ENCODE measurements at places on chromosomes 5 and 9.

DNA sequence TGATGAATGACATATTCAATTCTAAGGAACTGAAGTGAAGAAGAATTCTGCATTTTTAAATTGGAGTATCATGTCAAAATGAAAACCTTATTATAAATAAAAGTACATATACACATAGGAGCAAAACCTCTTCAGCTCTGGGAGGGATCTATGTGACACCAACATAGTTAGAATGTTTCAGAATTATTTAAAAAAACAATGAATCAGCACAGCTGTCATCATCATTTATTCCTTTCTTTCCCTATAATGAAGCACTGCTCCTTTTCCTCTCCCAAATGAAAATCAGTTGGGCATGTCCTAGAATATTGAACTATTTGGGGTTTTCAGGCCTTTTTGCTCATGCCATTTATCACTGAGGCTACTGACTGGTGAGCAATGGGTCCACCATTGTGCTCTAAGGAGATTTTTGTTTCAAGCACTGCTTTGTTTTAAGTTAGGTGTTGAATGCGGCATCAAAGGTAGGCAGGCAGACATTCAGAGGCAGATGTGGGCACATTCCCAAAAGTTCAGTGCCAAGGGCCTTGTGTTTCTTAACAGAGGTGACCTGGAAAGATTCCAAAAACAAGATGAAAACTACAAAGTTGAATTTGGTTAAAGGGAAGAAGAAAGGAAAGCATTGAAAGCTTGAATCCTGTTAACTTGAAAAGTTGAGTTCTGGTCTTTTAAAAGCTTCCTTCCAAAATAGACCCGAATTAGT lies 126.4 kb upstream of the ADAMTSL1 start:
- no peak for DNase-seq

DNA sequence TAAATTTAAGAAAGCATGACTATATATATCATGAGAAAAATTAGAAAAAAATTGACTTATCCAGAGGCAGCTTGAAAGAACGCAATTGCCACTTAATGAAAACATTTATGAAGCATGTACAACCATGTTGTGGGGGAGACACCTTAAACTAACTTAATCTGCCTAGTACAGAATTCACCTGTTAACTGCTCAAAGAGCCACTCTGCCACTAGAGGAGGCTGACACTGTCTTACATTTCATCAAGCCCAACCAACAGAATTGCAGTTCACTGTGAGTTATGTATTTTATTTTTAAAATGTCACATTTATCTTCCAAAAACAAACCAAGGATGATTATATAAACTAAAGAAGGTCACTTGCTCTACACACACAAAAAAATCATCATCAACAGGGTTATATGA lies 252.9 kb downstream of the MLLT3 start:
- no peak for DNase-seq

GRCh38 chr9:25678846-25679360 lies 659 bp upstream of the TUSC1 start:
- no peak for DNase-seq

- no peak for DNase-seq
These were observed 33.6 kb downstream of the IRF1 start for GRCh38 chr5:132456987-132457361.

GRCh38 chr5:167143716-167144115 lies 1147.7 kb upstream of the WWC1 start:
- DNase-seq: no peak

DNA sequence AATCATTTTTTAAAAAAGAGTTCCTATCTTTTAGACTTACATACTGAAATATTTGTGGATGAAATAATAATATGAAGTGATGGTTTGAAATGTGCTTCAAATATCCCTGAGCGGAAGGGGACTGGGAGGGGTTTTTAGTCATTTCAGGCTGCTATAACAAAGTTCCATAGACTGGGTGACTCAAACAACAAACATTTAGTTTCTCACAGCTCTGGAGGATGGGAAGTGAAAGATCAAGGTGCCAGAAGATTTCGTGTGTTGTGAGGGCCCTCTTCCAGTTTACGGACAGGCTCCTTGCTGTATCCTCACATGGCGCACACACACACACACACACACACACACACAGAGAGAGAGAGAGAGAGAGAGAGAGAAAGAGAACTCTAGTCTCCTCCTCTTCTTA lies 27.1 kb upstream of the TEX10 start:
- no peak for DNase-seq

- DNase-seq: no peak
These were observed 124.3 kb upstream of the SLC12A2 start for GRCh38 chr5:127959152-127959764.

DNA sequence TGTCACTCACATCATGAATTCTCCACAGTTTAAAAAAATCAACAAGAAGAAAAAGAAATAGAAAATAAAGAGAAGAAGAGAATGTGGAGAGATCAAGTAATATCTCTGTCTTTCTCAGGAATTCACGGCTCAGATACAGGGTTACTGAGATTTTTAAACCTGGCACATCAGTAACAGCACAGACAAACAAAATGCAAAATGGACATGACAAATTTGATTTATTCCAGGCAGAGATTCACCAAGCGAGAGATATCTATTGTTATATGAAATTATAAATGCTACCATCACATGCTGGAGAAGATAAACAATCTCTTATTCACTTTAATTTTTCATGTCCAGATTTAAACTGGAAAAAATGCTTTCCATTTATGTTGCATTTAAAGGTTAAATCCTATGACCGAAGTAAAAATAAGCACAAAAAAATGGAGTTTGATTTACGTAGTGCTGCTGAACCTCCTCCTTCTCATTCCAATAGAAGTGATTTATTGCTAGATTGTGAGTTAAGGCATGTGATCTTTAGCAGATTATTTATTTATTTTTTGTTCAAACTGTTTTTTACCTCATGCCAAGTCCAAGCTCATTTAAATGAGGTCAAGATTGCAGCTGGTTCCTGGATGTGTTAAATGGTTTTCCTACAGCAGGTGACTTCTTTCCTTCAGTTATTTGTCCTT lies 926.4 kb downstream of the MAT2B start:
- no peak for DNase-seq

- DNase-seq: no peak
These were observed 14.9 kb downstream of the ARHGEF28 start for GRCh38 chr5:73640861-73641320.

DNA sequence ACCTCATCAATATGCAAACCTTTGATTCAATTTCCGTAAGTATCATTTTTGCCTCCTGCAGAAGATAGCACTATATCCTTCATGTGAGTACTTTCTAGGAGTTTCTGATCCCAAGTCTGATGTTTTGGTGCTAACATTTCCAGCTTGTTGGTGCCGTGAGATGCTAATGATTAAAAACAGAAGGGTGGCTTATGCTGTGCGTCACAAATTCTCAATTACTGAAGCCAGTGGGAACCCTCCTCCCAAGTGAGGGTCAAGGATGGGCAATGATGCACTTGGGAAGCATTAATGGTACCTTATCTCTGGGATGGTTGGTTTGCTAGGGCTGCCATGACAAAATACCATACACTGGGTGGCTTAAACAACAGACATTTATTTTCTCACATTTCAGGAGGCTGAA lies 123.0 kb downstream of the FOXD1 start:
- DNase-seq: no peak

- DNase-seq: no peak
These were observed 491.0 kb upstream of the CLINT1 start for GRCh38 chr5:158349987-158350386.

DNA sequence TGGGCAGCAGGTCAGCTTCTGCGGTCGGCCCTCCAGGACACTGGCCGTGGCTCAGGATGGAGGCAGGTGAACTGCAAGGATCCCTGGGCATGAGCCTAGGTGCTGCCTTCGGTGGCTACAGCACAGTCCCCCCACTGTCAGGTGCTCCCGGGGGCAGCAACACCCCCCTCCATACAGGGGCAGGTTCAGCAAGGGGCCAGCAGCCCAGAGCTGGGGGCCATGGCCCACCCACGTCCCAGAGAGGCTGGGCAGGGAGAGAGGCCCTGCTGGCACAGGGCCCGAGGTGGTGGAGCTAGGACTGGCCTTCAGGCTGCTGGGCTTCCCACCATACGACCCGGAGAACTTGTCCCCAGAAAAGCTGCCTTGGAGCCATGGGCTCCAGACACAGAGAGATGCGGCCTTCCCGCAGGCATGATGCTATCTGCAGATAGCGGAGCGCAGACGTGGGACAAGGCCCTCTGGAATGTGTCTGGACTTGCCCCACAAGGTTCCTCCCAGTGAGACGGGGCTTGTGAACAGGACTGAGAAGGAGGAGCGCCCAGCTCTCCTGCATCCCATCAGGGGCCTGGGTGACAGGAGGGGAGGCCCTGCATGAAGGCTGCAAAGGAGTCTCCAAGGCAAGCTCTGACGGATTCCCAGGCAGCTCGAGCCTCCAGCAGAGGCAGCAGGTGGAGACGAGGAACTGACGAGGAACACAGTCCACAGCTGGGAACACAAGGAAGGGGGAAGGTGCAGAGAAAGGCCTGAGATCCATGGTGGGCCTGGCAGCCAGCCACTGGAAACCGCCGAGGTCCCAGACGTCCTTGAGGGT lies 111.1 kb downstream of the VAV2 start:
- DNase-seq: no peak

GRCh38 chr5:93349613-93350012 lies 231.4 kb downstream of the NR2F1-AS1 start:
- no peak for DNase-seq

DNA sequence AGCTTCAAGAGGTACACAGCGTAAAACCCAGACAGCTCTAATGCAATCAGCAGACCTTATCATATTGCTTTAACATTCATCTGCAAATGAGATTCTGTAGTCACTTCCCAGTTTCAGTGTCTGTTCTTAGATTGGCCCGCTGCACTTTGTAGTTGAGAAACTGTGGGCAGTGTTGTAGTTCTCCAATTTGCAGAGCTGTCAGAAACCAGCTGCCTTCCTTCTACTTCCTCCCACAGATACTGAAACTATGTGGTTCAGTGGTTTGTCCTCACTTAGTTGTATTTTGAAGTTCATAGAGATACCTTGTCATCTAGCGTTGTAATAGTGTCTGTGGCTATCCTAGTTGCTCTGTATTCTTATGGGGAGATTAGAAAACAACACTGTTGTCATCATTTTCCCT lies 39.6 kb upstream of the TRIM36 start:
- peak; percentile 0 for DNase-seq

- no peak for DNase-seq
These were observed 150.8 kb downstream of the GRIA1 start for GRCh38 chr5:153641183-153641688.

DNA sequence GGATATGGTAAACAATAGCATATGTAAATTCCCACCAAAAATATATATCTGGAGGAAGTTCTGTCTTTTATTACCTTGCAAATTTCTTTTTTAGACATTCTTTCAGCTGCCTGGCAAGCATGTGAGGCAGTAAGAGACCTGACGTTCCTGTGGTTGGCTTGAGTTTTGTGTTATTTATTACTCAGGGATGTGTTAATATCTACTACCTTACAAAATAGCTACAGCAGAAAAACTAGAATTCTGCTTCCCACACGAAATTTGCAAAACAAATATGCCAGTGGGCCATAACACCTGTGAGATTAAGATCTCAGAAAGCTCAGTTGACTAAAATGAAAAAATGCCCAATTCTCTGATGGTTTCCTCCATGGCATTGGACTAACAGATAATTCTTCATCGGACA lies 274.2 kb downstream of the TMEM167A start:
- no peak for DNase-seq

- DNase-seq: no peak
These were observed 19.6 kb downstream of the FBXO38 start for GRCh38 chr5:148403344-148403743.

- no peak for DNase-seq
These were observed 31.6 kb upstream of the UBAC1 start for GRCh38 chr9:135992486-135993408.

DNA sequence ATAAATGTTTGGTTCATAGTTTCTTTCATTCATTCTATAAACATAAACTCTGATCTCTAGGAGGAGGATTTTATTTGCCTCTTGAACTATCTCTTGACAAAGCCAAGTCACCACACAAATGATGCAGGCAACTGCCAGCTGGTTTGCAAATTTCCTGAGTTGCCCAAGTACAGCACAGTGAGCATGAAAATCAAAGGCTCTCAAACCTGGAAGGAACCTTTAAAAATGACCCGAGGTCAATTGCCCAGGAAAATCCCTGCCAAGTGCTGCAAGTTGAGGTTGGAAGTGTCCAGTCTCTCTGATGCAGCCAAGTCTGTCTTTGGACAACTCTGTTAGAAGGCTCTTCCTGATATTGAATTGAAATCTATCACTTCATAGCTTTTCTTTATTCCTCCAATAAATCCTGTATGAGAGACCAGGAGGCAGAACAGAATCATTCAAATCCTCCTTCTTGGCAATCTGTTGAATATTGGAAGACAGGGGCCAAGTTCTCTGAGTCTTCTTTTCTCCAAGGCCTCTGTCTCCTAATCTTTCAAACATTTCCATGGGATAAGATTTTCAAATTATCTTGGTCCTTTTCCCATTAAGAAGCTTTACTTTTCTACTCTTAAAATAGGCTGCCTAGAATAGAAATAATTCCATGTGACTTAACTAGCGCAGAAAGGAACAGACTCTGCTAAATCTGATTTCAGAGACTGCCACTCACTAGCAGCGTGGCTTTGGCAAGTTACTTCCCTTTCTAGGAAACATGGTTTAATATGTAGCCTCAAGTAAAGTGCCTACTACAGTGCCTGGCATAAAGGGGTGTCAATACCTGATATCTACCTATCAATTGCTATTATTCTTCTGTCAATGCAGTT lies 159.2 kb downstream of the SNX18 start:
- no peak for DNase-seq

GRCh38 chr5:64707191-64707590 lies 16.9 kb downstream of the SHISAL2B start:
- no peak for DNase-seq

- no peak for DNase-seq
These were observed 137.2 kb downstream of the C9orf50 start for GRCh38 chr9:129483415-129484351.

DNA sequence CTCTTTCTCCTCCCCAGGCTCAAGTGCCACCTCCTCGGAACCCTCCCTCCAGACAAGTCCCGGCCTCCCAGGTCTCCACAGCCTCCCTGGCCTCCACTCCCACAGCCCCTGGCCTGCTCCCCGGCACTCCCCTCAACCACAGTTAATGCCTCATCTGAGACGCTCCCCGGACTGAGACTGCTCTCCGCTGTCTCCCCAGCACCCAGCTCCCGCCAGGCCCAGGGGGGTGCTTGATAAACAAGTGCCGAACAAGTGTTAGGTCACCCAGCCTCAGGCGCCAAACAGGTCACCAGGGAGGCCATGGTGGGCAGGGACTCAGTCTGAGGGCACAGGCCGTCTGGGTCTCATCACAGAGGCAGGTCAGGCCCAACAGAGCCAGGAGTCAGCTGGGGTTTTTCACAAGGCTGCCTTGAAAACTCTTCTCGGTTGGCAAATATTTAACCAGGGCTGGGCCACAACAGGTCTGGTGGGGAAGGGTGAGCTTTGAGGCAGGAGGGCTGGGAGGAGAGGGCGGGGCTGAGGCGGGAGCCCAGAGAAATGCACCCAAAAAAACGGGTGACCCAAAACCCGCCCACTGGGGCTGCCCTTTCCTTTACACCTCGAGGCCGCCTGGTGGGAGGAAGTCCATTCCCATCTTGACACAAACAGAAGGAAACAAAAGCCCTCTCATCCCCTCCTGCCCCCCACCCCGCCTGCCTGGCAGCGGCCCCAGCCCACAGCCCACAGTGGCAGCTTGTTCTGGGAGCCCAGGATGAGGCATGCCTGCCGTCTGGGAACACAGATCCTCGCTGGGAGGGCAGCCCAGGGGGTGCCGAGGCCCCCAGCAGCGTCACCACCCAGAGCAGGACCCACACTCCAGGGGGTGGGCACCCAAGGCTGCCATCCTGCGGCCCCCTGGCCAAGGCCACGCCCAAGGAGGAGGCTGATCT lies 66.6 kb upstream of the STXBP1 start:
- no peak for DNase-seq
